ENCODE measurements at places on chromosomes 6 and 20.
A peak's percentile ranks its signal among the peaks of the same experiment; 100 is the strongest.

- no peak for DNase-seq
Measured at GRCh38 chr6:116389357-116389756, 18.6 kb downstream of the DSE start.

DNA sequence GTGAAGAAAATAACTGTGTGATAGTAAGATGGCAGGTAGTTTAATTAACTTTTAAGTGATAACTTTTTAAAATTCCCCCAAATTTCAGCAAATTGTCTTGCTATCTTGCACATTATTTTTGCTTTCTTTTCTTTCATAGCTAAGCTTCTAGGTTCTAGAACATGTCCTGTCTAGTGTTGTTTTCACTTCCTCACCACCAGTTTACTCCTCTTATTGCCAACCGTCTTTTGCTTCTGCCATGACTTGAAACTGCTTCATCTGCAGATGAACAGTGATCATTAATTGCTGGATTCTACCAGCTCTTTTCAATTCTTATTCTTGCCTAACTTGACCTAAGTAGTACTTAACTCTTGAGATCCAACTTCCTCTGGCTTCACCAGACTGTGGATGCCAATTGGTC lies 137.8 kb downstream of the CENPW start:
- DNase-seq = no peak

GRCh38 chr6:2962004-2962403 lies 9.4 kb downstream of the SERPINB6 start:
- DNase-seq = no peak

- no peak for DNase-seq
Measured at GRCh38 chr6:142825760-142826159, 119.2 kb downstream of the HIVEP2 start.

GRCh38 chr6:106976270-106976669 lies 1.7 kb upstream of the CD24 start:
- no peak for DNase-seq

GRCh38 chr20:9040863-9041524 lies 27.9 kb upstream of the PLCB4 start:
- no peak for DNase-seq

- no peak for DNase-seq
Measured at GRCh38 chr6:147467886-147468285, 40.6 kb upstream of the SAMD5 start.

DNA sequence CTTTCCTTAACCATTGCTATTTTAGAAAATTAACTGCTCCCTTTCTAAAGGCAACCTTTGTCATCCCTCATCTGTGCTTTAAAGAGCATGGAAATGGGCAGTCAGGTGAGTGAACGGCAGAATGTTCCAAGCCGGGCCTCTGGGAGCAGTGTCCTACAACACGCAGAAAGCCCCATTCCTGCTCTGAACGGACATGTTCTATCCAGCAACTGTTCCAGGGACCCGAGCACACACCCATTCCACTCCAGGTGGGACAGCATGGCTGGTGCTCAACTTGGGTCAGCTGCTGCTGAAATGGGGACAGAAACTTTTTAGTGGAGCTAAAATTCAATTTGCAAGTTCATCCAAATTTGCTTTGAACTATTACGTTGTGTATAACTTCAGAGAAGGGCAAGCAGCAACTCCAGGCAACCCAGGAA lies 26.7 kb downstream of the DIDO1 start:
- no peak for DNase-seq

- no peak for DNase-seq
Measured at GRCh38 chr6:170187669-170188566, 103.0 kb downstream of the DLL1 start.

- DNase-seq = no peak
Measured at GRCh38 chr20:36084897-36085613, 69.5 kb upstream of the EPB41L1 start.

DNA sequence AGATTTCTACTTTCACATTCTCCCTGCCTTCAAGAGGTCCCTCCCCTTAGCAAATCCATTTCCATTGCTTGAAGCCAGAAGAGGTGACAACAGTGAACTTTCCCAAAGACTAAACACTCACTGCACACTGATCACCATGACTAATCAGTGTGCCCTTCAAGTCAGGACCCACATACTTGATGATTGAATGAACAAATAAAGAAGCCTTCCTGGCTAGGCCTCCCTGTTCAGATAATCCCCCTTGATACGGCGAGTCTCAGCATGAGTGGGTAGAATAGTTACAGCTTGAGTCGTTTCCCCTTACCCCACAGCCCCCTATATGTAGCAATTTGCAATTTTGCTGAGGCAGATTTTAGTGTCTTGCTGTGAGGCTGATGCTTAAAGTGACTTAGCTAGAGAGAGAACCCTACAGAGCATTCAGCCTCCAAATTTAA lies 102.2 kb downstream of the UNC5CL start:
- no peak for DNase-seq

- DNase-seq = no peak
Measured at GRCh38 chr6:147392917-147393625, 115.4 kb upstream of the SAMD5 start.

- no peak for DNase-seq
Measured at GRCh38 chr6:77448546-77448945, 14.7 kb downstream of the HTR1B start.

DNA sequence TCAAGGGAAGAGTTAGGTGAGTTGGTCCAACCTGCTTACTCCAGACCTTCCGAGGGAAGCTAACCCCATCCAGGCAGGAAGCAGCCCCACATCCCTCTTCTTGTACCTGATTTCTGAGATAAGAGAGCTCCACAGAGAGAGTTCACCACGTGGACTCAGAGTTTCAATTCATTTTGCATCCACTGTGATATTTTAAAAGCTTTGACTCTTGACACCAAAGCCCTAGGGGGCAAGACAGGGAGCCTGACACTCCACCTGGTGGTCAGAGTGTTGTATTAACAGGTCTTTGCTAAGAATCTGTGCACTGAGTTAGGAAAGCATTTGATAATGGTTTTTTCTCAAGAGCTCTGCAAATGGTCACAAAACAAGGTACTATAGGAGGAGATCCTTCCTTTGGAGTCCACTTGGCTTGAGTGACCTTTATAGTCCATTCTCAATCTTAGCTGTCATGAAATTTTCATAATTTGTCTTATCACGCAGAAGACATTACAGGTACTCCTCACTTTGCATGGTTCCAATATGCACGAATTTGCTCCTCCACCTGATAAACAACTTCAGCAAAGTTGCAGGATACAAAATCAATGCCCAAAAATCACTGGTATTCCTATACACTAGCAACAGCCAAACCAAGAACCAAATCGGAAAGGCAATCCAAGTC lies 56.2 kb upstream of the RIPOR2 start:
- peak; percentile 4 for DNase-seq

- no peak for DNase-seq
Measured at GRCh38 chr6:33205191-33206026, 954 bp downstream of the HSD17B8 start.

GRCh38 chr6:103715269-103715668 lies 1144.5 kb downstream of the HACE1 start:
- DNase-seq = no peak

- DNase-seq = no peak
Measured at GRCh38 chr6:90369024-90369519, 72.4 kb upstream of the BACH2 start.

- no peak for DNase-seq
Measured at GRCh38 chr20:35517125-35517524, 12.3 kb downstream of the C20orf173 start.

GRCh38 chr6:30211899-30212298 lies 1.3 kb downstream of the TRIM26 start:
- no peak for DNase-seq

DNA sequence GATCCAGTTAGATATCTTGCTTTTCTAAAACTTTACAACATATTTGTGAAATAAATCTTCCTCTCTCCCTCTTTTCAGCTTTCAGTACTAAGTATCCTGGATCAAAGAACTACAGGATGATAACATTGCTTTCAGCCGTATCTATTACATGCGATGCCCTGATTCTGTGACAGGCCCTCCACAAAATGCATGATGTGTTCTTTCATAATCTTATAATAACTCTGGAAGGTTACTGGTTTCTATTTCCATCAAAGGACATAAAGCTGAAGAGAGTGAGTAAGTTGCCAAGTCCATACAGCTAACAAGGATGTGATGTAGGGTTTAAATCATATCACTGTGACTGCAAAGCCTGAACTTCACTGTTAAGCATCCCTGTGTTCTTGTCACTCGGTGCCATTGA lies 62.9 kb upstream of the ADGRG6 start:
- DNase-seq = no peak

- no peak for DNase-seq
Measured at GRCh38 chr20:17735959-17736621, 36.3 kb downstream of the BANF2 start.

DNA sequence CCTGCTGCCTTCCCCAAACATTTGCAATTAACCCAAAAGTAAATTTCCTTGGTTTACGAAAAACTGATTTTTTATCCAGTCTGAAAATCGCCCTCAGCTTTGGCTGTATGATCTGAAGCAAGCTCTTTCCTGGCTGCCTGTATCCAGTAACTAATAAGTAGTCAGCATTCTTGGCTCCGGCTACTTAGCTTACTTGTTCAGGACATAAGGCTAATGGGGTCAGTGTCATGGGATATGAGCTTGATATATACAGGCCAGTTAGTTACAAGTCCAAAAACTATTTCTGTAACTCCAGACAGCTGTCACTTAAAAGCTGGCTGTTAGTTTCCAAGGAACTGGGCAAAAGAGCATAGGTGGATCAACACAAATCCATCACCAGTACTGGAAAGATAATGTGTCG lies 56.2 kb downstream of the KHDC1L start:
- DNase-seq = no peak

DNA sequence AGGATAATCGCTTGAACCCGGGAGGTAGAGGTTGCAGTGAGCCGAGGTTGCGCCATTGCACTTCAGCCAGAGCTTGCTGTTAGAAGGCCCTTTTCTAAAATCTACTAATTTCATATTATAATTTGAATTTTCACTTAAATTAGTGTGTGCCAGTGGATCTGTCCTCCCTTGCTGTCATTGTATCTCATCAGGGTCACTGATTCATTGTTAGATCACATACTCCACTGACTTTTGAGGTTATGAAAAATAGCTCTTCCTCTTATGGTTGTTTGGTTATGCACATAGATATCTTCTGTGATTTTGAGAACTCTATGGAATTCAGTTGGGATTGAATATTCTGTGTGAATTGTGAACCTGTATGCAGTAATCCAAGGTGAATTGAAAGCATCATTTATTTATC lies 53.1 kb upstream of the TULP4 start:
- DNase-seq = no peak

DNA sequence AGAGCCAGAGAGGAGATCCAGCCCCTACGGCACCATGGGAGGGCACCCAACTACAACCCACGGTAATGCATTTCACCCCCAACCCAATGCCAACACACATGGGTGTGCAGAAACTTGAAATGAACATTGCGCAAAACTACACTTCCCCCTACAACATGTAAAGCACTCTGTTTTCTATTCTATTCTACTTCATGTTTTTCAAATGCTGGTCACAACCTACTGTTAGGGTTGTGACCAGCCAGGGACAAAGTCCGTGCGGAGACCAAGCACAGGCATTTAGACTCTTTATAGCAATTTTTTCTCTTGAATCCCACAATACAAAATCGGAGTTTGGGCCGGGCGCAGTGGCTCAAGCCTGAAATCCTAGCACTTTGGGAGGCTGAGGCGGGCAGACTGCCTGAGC lies 90.6 kb downstream of the MRPL14 start:
- DNase-seq = no peak

DNA sequence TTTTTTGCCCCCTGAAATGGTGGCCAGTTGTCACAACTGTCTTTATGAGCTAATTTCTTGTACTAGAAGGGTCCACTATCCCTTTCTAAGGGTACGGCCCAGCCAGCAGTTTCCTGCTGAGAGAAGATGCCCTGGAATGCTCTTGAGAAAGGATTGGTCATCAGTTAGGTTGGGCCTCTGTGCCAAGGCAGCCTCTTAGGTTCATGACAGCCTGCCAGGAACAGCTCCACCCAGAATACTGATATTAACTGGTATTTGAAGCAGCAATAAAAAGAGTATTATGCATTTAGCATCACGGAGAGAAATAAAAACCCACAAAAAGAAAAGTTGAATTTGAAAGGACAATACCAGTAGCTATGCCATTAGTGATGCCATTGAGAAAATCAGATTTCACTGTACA lies 9.0 kb upstream of the HINT3 start:
- no peak for DNase-seq

GRCh38 chr6:150691463-150691862 lies 91.8 kb downstream of the PLEKHG1 start:
- DNase-seq = no peak

GRCh38 chr20:3404402-3404801 lies 3.1 kb downstream of the DNAAF9 start:
- DNase-seq = no peak

- no peak for DNase-seq
Measured at GRCh38 chr6:74577619-74578018, 628.2 kb downstream of the COL12A1 start.

- no peak for DNase-seq
Measured at GRCh38 chr20:63498960-63499337, at the start of gene EEF1A2. TSS of gene EEF1A2 (minus strand) at chr20:63499083. CDS start at chr20:63497763, 1,320 bp downstream.

DNA sequence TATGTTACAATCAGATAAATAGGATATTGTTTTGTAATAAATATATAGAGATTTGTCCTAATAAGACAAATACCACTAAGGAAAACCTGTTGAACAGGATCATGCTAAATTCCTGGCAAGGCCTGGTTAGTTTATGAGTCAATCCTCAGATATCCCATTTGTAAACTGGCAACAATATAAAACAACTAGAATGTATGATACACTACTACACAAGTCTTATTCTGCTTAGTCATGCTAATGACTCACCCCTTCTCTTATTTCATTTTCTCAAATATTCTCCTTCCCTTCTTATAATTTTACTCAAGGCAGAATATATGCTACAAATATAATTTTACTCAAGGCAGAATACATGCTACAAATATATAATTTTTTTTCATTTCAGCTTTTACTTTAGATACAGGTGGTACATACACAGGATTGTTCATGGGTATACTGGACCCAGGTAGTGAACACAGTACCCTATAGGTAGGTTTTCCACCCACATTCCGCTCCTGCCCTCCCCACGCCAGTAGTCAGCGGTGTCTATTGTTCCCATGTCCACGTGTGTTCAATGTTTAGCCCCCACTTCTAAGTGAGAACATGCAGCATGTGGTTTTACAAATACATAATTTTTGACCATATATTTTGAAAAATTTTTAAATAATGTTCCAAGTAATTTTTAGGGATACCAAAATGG lies 6.3 kb downstream of the OSER1 start:
- no peak for DNase-seq

- no peak for DNase-seq
Measured at GRCh38 chr6:127854009-127854408, 46.8 kb downstream of the THEMIS start.

- no peak for DNase-seq
Measured at GRCh38 chr6:32796848-32797776, 19.7 kb downstream of the HLA-DOB start.
